ENCODE measurements at places on chromosomes 2 and 18.

GRCh38 chr2:211049321-211050018, 493.1 kb downstream of the CPS1 start:
- DNase-seq, result no peak

- DNase-seq, result no peak
Observed at GRCh38 chr2:157376041-157376440, 50.4 kb upstream of the ERMN start.

GRCh38 chr2:23283-23682, 23.0 kb downstream of the FAM110C start:
- DNase-seq, result no peak

DNA sequence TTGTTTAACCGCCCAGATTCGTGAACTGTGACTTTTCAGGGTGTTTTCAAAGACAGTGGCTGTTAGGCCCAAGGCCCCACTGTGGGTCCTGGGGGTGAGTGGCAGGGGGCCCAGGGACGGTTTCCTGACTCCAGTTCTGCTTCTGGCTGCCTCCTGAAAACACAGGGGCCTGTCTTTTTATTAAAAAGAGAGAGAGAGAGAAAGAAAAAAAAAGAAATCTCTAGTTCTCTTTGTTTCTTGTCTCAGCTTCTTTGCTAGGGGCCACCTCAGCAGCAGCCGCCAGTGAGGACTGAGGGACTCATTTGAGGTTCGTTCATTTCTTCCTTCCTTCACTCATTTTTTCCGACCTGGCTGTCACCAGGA, 15.4 kb upstream of the E2F6 start:
- DNase-seq, result no peak

DNA sequence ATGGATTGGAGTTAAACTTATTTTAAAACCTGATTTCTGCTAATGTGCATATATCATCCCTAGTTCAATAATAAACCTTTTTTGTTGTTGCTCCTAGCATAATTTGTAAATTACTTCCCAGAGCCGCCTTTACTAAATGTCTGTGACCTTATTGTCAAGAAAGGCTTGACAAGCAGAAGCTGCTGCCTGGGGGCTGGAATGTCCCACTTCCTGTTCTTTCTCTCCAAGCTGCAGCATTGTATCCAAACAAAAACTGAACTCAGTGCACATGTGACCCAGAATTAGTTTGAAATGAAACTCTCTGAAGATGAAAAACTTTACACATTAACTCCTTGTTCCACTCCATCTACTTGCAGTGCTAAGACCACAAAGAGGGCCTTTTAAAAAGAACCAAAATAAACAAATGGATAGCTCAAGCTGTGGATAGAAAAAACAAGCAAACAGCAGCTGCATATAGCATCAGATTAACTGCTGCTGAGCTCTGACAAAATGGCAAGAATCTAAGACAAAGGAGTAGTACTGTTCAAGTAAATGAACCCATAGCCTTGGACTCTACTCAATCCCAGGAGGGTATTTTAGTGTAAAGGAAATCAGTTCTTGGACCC, 99.8 kb upstream of the NEUROD1 start:
- no peak for DNase-seq

DNA sequence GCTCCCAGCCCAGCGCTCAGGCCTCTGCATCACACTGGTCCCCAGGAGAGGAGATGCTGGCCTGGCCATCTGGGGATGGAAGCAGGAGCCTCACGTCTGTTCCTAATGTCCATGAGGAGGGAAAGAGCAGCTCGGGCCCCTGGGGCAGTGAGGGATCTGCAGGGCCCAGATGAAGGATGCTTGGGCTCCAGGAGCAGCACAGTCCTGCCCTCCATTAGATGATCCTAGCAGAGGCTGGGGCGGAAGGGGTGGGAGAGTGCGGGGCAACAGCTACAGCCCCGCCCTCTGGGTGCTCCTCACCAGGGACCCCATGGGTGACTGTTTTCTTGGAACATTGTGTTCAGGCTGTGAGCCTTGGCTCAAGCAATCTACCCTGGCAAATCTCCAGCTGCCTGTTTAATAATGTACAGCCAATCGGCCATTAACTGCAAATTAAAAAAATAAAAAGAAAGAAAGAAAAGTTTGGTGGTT, 49.7 kb downstream of the TNS1 start:
- no peak for DNase-seq

DNA sequence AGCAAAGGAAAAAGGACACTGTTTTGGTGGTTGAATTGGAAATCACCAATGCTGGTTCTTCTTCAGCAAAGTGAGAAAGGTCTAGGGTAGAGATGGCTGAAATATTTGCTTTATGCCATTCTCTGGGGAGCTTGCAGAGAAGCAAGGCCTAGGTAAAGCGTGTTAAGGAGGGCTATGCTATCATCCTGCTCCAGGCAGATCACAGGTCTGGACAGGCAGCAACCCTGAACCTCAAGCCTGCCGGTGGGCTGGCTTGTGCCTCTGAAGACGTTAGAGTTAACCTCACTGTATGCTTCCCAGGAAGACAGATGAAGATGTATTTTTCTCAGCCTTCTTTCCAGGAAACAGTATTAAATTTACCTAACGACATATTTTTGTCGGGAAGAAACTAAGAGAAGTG, 138.5 kb upstream of the LYPD6 start:
- DNase-seq, result no peak

DNA sequence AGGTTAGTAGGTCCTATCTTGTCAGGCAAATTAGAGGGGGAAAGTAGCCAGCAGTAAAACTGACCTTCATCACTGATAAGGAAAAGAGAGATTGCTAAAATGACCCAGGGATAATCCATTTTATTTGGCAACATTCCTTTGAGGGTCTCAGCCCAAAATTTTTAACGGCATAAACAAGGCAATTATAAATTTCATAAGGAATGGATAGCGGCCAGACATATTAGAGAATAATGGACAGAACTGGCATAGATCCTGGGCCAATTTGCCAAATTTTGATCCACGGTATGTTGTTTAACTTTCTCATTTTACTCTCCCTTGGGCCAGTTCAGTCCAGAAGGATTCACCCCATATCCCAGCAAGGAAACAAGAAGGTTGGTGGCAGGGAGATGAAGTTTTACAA, 170.4 kb upstream of the BCL2L11 start:
- no peak for DNase-seq

GRCh38 chr2:120709608-120710041, 26.0 kb upstream of the GLI2 start:
- DNase-seq, result no peak

DNA sequence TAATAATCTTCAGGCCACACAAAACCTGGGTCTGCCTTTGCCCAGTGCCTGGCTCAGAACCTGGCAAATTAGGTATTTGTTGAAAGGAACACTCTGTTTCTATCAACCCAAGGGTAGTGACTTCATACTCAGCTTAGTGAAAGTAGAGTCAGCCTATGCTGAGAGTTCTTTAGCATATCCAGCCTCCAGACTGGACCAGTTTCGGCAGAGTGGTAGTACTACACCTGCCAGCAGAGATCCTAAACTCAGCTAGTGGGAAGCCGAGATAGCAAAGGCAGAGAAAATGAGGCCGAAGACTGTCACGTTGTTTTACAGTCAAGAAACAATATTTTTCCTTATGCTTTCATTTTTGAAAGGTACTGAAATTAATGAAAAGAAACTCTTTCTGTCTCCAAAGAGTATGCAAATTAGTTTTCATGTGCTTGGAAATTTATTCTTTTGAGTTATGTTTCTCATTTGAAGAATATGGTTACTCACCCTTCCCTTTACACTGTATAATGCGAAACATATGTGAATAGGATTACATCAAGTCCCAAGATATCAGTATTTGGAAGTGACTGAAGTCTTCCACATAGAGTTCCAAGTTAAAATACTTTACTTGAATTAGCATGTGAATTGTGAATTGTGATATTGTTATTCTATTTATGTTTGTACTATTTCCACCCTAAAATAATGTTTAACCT, 52.2 kb upstream of the UGP2 start:
- DNase-seq, result no peak

DNA sequence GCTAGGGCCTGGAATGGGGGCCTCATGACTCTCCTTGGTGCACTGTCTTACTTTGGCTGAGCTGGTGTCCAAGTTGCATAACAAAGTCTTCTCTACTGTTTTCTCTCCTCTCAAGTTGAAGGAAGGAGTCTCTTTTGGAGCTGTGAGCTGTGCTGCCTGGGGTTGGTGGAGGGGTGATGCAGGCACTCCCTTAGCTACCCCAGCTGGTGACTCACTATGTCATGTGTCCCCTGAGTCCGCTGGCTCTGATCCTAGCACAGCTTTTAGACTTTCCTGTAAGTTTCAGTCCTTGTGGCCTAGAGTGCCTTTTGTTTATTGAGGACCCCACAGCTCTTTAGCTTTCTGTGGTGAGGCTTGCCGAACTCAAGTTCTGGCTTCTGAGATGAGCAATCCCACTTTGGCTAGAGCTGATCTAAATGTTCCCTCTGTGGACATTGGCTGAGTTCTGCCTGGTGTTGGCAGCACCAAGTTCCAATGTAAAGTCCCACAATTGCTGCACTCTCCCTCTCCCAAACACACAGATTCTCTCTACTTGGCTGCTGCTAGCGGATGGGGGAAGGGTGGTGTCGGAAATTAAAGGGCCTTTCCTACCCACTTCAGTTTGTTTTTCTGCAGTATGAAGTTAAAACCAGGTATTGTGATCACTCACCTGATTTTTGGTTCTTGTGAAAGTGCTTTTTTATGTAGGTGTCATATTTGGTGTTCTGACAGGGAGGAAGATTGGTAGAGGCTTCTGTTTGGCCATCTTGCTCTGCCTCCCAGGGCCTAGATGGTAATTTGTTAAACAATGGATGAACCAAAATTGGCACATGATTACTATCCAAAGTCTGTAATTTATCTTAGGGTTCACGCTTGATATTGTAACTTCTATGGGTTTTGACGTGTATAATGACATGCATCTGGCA, 83.2 kb downstream of the COMMD1 start:
- DNase-seq, result no peak

GRCh38 chr2:239008677-239009588, 161.0 kb downstream of the TWIST2 start:
- DNase-seq, result no peak

- DNase-seq, result no peak
Observed at GRCh38 chr2:220707261-220707660, 864.8 kb downstream of the EPHA4 start.

DNA sequence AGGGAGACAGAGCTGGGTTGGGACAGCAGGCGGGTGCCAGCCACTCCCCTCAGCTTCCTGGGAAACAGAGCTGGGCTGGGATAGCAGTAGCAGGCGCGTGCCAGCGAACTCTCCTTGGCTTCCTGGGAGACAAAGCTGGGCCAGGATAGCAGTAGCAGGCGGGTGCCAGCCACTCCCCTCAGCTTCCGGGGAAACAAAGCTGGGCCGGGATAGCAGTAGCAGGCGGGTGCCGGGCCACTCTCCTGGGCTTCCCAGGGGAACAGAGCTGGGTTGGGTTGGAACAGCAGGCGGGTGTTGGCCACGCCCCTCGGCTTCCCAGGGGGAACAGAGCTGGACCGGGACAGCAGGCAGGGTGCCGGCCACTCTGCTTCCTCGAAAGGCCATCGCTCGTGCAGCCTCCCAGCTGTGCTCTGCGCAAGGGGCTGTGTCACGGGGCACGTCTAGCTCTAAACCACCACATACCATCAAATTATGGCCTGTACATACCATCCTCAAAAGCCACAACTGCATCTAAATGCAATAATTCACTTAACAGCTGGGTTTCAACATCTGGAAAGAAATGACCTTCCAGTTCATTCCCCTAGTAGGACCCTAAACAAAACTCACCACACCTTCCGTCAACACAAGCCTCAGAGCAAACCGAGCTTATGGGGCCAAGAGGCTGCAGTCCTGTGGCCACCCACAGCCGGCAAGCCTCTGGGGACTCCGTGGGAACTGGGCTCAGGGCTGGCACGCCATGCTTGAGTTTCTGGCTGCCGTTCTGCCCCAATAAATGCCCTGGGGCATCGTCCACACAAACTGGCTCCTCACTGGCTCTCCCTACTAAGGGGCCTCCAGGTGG, 228.3 kb downstream of the TWIST2 start:
- no peak for DNase-seq

DNA sequence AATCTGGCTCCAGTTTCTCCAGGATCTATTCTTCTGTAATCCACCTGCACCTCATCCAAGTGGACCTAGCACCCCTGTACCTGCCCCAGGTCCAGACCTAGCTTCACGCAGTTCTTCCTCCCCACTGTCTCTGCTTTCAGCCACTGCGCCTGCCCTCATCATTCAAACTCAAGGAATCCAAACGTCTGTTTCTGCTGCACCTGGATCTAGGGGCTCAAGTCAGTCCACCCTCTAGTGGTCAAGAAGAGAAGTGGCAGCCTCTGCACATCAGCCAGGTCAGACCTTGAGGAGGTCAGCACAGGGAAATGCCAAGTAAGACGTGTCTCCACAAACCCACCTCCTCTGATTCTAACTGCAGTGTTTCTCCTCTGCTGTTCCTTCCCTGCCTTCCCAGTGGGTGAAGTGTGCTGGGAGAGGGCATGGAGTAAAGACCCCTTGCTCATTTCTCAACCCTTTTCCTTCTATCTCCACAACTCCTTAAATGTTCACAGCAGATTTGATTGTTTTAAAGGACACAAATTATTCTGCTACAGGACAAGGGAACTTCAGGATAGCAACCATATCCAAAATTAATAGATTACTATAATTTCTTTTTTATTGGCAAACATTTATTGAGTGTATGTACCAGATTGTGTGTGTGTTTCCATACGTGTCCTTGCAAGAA, 8.6 kb upstream of the RNF152 start:
- peak; percentile 30 for DNase-seq

GRCh38 chr2:106104332-106105062, 89.6 kb downstream of the UXS1 start:
- DNase-seq, result peak; percentile 76

DNA sequence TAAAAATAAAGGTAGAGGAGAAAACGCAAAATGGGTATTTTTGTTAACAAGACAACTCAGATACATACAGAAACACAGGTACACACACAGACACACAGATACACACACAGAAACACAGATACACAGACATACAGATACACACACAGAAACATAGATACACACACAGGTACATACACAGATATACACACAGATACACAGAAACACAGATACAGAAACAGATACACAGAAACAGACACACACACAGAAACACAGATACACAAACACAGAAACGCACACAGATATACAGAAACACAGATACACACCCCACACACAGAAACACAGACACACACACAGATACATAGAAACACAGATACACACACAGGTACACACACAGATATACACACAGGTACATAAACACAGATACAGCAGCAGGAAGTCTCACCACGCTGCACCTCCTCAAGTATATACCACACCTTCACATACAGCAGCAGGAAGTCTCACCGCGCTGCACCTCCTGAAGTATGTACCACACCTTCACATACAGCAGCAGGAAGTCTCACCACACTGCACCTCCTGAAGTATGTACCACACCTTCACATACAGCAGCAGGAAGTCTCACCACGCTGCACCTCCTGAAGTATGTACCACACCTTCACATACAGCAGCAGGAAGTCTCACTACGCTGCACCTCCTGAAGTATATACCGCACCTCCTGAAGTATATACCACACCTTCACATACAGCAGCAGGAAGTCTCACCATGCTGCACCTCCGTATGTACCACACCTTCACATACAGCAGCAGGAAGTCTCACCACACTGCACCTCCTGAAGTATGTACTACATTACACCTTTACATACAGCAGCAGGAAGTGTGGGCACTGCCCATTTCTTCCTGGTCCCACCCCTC, 250.5 kb downstream of the HDAC4 start:
- DNase-seq, result no peak
